ENCODE measurements at places on chromosomes 7 and 10.

DNA sequence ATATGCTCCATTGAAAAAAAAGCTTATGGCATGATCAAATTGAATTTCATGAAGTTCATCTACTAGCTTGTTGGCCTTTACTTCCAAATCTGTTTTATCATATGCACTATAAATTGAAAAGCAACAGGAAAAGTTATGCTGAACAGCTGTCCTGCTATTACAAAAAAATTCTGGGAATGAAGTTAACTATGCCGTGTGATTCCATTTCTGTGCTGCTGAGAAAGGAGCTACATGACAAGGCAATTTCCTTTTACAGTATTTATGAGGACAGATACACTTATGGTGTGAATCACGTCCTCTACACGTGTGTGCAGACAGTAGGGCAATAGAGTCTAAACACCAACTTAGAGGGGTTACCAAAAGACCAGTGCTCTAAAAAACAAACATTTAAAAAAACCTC is 426.5 kb upstream of the AKR1E2 start:
- DNase-seq = peak; percentile 78

DNA sequence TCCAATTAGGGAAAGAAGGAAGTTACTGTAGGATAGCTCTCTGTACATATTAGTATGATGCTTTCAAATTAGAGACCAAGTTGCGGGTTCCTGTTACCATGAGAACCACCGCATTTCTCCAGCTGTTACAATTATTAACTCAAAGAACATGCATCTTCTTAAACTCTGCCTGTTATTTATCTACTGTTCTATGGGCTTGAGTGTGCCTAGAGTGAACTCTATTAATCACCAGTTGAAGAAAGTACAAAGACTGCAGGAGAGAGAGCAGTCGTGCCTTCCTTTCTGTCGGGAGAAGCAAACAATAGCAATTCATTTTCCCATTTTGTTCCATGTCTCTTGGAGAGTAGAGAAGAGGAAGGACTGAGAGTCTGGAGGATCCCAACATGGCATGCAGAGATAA is 1071.2 kb downstream of the TYW1 start:
- no peak for DNase-seq

DNA sequence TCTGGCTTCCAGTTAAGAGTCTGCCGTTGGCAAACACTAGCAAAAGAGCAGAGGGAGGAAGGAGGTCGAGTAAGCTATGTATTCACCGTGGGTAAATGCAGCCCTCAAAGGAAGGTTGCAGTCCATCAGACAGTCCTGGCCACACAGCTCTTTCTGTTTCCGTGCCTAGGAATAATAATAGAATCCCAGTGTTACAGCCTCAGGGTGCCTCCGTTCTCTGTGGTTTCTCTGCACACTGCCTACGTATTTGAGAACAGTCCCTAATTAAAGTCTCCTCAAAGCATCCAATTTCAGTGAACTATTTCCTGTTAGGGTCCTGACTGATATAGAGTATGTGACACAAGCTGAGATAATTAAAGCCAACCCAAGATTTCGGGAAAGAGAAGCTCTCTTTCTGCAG is 176.7 kb downstream of the GPAM start:
- no peak for DNase-seq

DNA sequence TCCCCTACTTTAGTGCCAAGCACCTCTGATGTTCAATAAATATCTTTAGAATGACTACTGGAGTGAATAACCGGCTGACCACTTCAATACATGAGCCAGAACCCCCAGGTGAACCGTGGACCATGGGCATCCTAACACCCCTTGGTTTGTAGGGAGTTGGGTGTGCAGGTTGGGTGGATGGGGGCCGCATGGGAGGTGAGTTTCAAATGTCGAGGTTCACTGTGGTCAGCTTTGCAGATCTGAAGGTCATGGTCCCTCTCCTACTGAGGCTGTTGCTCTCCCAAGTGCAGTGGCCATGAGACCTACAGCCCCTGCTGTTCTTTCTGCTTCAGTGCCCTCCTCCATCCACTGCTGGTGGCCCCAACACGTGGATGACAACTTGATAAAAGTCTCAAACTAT is 178.0 kb upstream of the MKI67 start:
- no peak for DNase-seq
